Stimulated activated CD8-positive, alpha-beta memory T cell treated with anti-CD3 and anti-CD28 coated beads, Interleukin-7, amount 100 ng/mL, for 4 hours (primary cell): ENCODE measurements at places on chromosomes 12 and 14.

GRCh38 chr14:68627050-68627867 is 165.6 kb downstream of the ZFP36L1 start:
- no peak for DNase-seq

DNA sequence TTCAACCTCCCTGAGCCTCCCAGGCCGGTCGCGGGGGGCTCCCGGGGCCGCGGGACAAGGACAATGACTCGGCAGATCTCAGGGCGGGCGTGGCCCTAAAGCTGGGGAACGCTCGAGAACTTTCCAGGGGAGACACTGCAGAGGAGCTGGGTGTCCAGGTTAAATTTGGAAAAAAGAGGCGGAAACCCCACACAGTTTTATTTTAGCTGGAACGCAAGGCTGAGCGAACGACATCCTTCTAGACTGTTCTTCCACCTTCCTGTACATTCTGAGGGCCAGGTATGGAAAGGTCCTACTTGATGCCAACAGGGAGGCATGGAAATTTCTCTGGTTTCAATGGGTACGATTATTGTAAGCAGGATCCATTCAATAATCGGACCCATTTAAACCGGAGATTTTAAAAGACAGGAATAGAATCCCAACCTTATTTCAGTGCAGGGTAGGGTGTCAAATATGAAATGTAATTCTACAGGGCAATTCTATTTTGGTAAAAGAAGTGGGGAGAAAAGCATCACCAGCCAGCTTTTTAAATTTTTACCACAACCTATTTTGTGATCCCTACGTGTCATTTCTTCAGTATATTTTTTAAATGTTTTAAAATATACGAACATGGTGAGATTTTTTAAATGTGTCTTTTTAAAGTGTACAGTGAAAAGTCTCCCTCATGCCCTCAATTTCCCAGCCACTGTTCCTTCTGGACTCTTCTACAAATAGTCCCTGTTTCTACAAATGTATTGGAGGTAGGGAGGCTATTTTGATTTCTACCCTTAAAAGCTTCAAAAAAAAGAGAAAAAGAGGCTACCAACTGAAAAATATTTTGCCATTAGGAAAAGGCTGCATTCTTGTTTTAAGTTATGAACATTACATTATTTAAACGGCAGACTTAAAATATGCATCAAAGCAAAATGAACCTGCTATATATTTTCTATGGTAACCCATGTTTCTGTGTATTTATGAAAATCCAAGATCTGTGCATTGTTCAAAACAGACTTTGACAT is 1.1 kb upstream of the UBC start:
- DNase-seq = no peak

DNA sequence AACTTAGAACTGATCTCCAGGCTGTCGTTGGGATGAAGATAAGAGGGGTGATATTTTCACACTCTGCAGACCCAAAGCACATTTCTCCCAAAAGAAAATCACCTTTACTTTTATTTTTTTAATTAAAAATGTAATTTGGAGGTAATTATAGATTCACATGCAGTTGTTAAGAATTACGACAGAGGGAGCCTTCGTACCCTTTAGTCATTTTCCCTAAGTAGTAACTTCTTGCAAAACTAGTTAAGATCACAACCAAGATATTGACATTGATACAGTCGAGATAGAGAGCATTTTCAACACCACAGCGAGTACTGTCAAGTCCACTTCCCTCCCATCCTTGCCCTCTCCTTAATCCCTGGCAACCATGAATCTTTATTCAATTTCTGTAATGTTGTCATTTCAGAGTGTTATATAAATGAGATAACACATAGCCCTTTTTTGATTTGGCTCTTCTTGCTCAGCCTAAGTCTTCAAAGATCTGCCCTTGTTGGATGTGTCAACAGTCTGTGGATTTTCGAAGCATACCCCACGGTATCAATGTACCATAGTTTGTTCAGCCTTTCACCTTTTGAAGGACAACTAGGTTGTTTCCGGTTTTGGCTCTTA is 39.6 kb downstream of the DNAH10 start:
- no peak for DNase-seq

DNA sequence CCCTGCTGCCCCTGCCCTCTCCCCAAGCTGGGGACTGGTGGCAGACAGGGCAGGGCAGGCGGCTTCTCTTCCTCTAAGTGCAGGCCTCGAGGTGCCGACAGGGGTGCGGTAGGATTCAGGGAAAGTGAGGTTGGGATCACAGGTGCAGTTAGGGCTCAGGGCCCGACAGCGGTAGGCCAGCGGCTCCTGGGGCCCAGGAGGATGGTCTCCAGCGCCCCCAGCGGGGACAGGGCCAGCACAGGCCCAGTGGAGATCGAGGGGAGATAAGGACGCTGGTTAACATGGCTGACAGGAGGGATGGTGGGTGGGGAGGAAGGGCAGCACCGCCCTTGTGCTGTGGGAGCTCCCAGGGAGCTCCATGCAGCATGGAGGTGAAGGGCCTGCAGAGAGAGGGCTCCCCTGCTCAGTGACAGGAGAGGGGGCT is 935 bp upstream of the CRIP1 start:
- DNase-seq = no peak
